ENCODE measurements at places on chromosomes 16 and 17.

DNA sequence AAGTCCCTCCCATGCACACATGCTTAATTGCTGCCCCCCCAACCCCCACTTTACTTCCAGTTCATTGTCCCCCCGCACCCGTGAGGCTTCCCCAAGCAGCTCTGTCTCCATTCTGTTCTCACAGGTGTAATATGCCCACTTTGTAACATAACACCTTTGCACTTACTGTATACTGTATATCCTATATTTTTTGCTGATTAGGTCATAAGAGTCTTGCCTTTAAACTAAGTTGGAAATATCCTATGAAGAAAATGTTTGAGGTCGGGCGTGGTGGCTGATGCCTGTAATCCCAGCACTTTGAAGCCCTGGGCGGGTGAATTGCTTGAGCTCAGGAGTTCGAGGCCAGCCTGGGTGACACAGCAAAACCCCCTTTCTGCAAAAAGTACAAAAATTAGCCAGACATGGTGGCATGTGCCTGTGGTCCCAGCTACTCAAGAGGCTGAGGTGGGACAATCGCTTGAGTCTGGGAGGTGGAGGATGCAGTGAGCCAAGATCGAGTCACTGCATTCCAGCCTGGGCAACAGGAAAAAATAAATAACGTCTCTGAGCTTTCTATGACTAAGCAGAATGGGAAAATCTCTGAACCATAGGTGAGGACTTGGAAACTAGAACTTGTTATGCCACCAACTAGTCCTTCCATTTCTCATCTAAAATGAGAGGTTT is 76.1 kb downstream of the TNRC6C start:
- no peak for DNase-seq

GRCh38 chr16:11181899-11182279 is 74.1 kb downstream of the SOCS1 start:
- no peak for DNase-seq

DNA sequence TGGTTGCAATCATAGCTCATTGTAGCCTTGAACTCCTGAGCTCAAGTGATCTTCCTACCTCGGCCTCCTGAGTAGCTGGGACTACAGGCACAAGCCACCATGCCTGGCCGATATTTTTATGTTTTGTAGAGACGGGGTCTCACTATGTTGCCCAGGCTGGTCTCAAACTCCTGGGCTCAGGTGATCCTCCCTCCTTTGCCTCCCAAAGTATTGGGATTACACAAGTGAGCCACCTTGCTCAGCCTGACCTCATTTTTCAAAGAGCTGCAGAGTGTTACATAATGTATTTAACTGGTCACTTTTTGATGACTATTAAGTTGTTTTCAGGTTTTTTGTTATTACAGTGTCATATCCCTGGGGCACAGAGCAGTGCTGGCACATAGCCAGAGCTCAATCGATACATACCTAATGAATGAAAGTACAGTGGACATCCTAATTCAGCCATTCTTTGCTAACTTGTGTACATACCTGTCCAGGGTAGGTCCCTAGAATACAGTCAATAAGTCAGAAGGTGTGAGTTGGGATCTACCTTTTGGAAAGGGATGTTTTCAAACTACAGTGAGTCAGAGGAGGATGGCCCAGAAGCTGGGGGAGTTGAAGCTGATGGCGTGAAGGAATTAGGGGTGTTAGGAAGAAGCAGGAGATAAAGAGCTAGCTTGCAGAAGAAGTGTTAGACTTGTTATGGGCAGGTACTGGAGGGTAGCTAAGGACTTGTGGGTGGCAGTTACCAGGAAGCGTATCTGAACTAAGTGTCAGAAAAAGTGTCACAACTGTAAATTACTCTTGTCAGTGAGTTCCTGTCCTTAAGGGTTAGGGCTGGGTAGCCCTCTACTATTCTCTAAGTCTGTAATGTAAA is 20.1 kb upstream of the CYLD start:
- DNase-seq: no peak

DNA sequence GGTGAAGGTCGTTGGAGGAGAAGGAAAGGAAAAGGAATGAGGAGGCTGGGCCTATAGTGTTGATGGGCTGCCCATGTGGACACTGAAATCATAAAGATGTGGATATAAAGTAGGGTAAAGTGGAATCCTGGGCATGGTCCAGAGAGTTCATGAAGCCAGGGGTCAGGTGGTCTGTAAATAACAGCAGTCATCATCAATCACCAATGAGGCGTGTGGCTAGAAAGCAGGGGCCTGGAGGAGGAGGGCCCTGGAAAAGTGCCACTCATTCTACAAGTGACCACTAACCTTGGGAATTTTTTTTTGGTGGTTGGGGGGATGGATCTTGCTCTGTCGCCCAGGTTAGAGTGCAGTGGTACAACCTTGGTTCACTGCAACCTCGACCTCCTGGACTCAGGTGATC is 115.3 kb upstream of the NOL11 start:
- DNase-seq: no peak

GRCh38 chr16:883781-884180 is 83.2 kb upstream of the GNG13 start:
- no peak for DNase-seq

DNA sequence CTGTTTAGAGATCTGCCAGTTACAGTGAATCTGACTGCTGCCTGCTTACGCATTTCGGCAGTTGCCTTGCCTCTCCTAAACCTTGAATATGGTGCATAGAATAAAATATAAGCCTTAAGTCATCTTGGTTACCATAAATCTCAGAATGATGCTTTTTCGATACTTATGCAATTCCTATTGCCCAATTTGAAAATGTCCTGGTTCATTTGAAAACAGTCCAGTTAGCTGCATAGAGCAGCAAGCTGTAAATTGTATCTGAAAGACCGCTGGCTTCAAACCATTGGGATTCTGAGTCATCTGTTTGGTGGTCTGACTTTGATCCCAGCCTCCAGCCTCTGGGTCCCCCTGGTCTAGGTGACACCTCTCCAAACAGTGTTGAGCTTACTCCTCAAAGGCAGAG is 2.7 kb upstream of the PRKCA start:
- no peak for DNase-seq

GRCh38 chr17:80822700-80823410 is 168.8 kb upstream of the CHMP6 start:
- DNase-seq: no peak

GRCh38 chr17:31595666-31596381 is 204.3 kb downstream of the RAB11FIP4 start:
- DNase-seq: no peak

GRCh38 chr17:36506249-36506826 is 19.9 kb downstream of the ZNHIT3 start:
- DNase-seq: no peak

- DNase-seq: no peak
Observed at GRCh38 chr17:78844301-78845005, 3.8 kb upstream of the USP36 start.

- DNase-seq: no peak
Observed at GRCh38 chr16:22946433-22946832, 132.5 kb downstream of the HS3ST2 start.

DNA sequence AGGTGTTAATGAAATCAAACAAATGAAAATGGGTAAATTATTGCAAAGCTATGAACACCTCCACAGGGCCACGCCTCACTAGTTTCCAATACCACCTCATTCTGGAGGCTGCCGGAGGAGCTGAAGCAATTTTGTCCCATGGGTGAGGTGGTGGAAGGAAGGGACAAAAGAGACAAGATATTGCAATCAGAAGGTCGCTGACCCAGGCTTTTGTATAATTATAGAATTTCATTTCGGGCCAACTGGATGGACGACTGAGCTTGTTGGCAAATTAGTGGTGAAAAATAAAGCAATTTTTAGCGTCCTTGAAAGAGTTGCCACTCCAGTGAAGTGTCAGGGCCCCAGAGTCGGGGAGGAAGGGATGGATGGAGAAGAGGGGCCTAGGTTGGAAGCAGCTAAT is 147.9 kb downstream of the CYLD start:
- no peak for DNase-seq

DNA sequence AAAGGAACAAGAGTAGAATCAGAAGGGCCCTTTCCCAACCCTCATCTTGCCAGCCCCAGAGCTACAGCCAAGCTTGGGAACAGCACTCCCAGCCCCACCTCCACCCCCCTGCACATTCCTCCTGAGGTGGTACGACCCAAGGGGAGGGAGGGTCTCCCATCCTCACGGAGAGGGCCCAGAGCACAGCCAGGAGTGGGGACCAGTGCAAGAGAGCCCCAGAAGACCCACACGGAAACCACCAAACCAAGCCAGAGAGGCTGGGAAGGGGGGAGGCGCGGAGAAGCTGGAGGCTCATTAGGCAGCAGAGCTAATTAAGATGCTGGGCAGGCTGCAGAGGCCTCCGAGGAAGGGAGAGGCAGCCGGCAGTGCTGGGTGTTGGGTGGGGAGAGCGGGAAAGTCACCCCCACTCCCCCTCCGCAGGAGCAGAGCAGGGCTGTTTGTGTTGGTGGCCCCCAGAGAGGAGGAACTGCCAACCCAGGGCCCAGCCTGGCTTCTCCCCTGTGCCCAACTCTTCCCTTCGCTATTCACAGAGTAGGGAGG is 2.4 kb downstream of the CACNB1 start:
- no peak for DNase-seq

DNA sequence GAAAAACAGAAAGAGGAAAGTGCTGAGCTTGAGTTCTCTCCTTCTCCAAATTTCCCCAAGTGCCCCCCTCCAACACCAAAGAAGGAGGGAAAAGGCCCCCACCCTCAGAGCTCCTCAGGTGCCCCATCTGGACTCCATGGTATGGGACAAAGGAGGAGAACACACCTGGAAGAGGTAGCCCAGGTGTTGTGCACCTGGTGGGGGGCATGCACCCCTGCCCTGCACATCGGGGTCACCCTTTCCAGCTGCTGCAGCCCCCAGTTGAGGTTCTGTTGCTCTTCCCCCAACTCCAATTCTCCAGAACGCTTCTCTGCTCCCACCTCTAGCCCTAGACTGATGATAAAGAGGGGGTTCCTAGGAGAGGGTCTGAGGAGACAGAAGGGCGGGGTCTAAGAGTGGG is 3.0 kb upstream of the COL1A1 start:
- no peak for DNase-seq

DNA sequence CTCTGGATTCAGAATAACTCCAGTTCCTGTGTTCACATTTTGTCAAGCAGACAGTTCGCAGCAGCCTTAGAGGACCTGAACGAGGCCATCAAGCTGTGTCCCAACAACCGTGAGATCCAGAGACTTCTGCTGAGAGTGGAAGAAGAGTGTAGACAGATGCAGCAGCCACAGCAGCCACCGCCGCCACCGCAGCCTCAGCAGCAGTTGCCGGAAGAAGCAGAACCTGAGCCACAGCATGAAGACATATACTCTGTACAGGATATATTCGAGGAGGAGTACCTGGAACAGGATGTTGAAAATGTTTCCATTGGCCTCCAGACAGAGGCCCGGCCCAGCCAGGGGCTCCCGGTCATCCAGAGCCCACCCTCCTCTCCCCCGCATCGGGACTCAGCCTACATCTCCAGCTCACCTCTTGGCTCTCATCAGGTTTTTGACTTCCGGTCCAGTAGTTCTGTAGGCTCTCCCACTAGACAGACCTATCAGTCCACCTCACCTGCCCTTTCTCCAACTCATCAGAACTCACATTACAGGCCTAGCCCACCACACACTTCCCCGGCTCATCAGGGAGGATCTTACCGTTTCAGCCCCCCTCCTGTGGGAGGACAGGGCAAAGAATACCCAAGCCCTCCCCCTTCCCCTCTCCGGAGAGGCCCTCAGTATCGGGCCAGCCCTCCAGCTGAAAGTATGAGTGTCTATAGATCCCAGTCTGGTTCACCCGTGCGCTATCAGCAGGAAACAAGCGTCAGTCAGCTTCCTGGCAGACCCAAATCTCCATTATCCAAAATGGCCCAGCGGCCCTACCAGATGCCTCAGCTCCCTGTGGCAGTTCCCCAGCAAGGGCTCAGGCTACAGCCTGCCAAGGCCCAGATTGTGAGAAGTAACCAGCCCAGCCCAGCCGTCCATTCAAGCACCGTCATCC is 25.9 kb downstream of the CYB561 start:
- DNase-seq: no peak

DNA sequence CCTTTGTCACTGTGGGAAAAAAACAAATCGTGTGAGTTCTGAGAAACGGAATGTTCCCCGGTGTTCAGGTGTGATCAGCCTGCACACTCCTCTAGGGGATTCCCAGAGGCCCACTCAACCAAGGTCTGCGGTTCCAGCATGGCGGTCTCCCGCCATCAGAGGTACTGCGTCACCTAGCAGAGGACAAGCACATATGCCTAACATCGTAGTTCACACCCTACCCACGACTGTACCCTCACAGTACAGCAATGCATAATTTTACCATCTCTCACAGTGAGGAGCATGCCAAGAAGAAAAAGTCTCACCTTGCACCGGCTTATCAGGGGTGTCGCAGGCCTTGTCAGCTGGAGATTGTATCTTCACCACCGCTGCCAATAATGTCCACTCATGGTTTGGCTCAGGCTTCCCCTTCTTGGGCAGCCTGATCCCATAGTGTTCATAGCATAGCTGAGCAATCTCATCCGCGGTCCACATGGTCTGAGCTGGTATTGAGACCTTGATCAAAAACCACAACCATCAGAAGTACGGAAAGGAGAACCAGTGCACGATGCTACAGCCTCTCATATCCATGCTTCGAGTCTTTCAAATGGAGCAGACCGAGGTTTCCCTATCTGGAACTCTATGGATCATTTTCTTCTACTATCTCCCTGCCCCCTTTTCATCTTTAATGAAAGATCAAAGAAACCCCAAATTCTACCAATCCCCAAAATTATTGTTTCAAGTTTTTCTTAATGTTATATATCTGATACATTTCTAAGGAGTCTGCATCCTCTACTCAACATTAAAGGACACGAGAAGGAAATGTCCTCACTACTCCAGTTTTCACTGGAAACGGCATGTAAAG is 2.5 kb downstream of the ADAT1 start:
- no peak for DNase-seq

DNA sequence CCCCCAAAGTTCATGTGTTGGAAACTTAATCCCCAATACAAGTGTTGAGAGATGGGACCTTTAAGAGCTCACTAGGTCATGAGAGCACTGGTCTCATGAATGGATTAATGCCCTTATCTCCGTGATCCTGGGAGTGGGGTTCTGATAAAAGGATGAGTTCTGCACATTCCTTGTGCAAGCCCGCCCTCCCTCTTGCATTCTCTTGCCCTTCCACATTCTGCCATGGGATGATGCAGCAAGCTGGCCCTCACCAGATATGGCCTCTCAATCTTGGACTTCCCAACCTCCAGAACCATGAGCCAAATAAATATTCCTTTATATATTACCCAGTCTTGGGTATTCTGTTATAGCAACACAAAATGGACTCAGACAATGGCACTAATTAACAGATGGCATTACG is 14.1 kb downstream of the GLG1 start:
- no peak for DNase-seq

- no peak for DNase-seq
Observed at GRCh38 chr16:9122342-9122741, 30.9 kb downstream of the HAPSTR1 start.

GRCh38 chr16:2786061-2786825 is 1.1 kb downstream of the PRSS33 start:
- no peak for DNase-seq

- no peak for DNase-seq
Observed at GRCh38 chr17:82294064-82294773, 20.7 kb upstream of the CSNK1D start.

DNA sequence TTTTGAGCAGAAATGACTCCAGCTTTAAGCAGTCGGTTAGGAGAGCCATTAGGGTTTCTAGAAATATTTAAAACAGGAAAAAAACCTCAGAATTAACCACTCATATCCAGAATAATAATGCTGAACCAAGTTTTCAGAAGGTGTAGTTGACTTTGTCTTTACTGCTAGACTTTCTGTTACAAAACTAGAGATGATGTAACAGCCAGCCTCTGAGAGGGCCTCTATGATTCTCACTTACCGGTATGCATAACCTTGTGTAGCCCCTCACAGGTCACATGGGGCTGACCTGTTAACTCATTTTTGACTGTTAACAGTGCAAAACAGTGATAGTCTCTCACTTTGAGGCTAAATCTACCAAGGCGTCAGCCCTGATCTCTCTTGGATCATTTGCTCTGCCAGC is 74.3 kb downstream of the TEX14 start:
- no peak for DNase-seq
